ENCODE measurements at places on chromosomes 2 and 18. TPM values are rescaled to one million over a fixed set of nuclear protein-coding genes. Genes with fewer than 3 reads are reported as not detected.

UBR3 gene
- total RNA-seq = 36.3 TPM

AFG3L2 gene
- total RNA-seq = 46.7 TPM

NT5C1B gene
- not detected for total RNA-seq

PLEK gene
- 0.11 TPM for total RNA-seq

GPAT2 gene
- total RNA-seq = 6.3 TPM

EDAR gene
- not detected for total RNA-seq

DPP10 gene
- not detected for total RNA-seq

BOLL gene
- total RNA-seq = not detected

FKBP7 gene
- 26.2 TPM for total RNA-seq

PRKD3 gene
- 84.1 TPM for total RNA-seq

GPR45 gene
- total RNA-seq = not detected

ZSWIM2 gene
- total RNA-seq = not detected

NETO1 gene
- total RNA-seq = not detected

SFTPB gene
- not detected for total RNA-seq

DYSF gene
- 82.1 TPM for total RNA-seq

MEP1B gene
- not detected for total RNA-seq

EPHA4 gene
- total RNA-seq = 33.4 TPM

CAPG gene
- 73.1 TPM for total RNA-seq

CENPA gene
- 28.3 TPM for total RNA-seq

GCC2 gene
- total RNA-seq = 16.4 TPM

PAX3 gene
- not detected for total RNA-seq

LIPG gene
- total RNA-seq = 57.5 TPM

DES gene
- total RNA-seq = not detected

CNTNAP5 gene
- not detected for total RNA-seq

KCNJ3 gene
- not detected for total RNA-seq

CCDC102B gene
- total RNA-seq = 0.28 TPM

PAIP2B gene
- total RNA-seq = 1.2 TPM

ENOSF1 gene
- total RNA-seq = 28.9 TPM

THOC1 gene
- 50.6 TPM for total RNA-seq

ZNF396 gene
- total RNA-seq = 0.53 TPM

GCKR gene
- total RNA-seq = 7.5 TPM

EVX2 gene
- not detected for total RNA-seq

Data from pulmonary artery endothelial cell (primary cell).